Midbrain (tissue), 1 donor: ENCODE measurements at places on chromosomes 13 and 19.

DNA sequence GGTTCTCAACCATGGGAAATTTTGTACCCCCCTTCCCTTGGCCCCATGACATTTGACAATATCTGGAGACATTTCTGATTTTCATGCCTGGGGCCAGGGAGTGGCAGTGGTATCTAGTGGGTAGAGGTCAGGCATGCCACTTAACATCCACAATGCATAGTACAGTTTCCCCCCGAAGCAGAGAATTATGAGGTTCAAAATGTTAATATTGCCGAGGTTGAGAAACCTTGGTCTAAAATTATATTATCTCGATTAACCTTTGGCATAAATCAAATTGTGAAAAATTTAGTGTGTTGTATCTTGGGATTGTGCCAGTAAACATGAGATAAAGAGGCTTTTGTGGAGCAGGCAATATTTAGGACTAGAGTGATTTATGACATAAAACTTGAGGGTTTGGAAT is 147.9 kb downstream of the LMO7 start:
- no peak for DNase-seq

DNA sequence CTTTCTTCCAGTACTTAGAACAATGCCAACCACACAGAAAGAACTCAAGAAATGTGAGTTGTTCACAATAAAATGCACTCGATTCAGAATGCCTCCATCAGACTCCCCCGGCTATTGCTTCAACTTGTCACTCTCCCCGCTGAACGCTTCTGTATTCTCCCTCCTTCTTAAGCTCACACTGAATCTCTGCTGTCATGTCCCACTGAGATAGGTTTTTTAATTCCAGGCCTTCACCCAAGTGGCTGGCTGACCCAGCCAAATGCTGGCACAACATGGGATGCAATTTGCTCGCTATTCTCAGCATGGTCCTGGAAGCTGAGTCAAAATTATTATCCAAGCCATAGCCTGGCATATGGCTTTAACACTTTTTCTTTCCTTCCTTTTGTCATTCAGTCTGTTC is 76.8 kb upstream of the SERP2 start:
- DNase-seq, result no peak

GRCh38 chr13:74217811-74218210 is 83.6 kb upstream of the KLF12 start:
- no peak for DNase-seq

DNA sequence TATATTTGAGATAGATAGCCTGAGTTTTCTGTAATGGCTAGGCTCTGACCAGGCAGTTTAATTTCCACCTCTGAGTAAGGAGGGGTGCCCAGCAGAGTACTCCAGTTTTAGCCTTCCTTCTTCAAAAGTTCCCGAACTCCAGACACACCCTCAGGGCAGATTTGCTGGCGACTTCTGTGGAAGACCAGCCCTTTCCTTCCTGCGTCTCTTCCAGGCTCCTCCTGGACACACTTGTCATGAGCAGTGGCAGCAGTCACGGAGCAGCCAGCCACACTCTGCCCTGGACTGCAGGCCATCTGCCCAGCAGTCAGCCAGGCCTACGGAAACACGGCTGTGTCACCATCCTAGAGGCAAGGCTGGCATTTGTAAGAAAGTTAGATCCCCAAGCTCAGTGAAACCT is 6.6 kb upstream of the FLT1 start:
- DNase-seq, result no peak

- no peak for DNase-seq
These were observed 32.2 kb upstream of the GGACT start for GRCh38 chr13:100620792-100621191.

DNA sequence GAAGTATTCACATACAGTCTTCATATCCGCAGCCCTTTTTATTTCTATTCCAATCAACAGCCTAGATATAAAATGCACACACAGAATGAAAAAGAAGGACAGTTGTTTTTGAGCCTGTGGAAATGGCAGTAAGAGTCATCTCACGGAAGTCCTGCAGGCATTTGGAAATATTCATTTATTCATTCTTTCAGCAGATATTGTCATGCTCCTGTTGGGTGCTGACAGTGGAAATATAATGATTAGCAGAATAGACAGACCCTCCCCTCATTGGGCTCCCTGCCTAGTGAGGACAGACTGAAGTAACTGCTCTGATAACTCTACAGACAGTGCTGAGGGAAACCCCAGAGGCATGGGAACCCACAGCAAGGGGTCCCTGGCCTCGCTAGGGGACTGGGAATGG is 392.3 kb downstream of the FOXO1 start:
- DNase-seq, result no peak

DNA sequence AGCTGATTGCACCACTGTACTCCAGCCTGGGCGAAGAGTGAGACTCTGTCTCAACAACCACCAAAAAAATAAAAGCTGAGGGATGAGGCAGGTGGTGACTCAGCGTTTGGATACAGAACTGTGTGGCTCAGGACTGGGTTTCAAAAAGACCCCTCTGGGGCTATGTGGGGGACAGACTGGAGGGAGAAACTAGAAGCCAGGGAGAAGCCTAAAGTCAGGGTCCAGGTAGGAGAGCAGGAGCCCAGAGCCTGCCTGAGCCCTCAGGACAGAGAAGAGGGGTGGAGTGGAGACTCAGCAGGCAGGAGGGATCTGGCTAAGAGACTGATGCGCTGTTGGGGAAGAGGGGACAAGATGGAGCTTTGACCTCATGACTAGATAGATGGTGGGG is 1.8 kb upstream of the CD37 start:
- DNase-seq, result no peak

- DNase-seq, result no peak
These were observed 1.9 kb downstream of the ADAT3 start for GRCh38 chr19:1906985-1907562.

DNA sequence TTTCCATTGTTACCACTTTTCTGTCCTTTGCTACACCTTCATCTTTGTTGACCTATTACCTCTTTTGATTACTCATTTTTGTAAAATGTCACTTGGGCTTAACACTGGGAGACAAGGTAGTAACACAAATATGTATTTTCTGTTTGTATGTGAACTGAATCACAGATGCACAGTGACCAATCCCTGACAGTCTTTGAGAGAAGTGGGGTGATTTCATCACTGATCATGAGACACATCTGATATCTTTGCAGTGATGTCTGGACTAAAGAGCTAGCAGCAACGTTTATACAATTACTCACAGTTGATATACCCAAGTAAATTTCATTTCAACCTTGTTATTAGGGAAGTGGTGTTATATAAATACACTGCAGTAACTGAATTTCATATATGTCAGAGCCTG is 1397.4 kb upstream of the SPRY2 start:
- DNase-seq, result no peak

GRCh38 chr13:27018882-27019281 is 152.7 kb downstream of the USP12 start:
- DNase-seq, result no peak

GRCh38 chr13:109154146-109154545 is 524.7 kb downstream of the MYO16 start:
- no peak for DNase-seq

- DNase-seq, result no peak
These were observed 3.5 kb downstream of the COL5A3 start for GRCh38 chr19:10006752-10007323.
